NCI-H1092 (cell line): ENCODE measurements at places on chromosomes 4 and X.

- DNase-seq, result peak; percentile 0
Measured at GRCh38 chr4:130808492-130808891, 1712.5 kb downstream of the C4orf33 start.

DNA sequence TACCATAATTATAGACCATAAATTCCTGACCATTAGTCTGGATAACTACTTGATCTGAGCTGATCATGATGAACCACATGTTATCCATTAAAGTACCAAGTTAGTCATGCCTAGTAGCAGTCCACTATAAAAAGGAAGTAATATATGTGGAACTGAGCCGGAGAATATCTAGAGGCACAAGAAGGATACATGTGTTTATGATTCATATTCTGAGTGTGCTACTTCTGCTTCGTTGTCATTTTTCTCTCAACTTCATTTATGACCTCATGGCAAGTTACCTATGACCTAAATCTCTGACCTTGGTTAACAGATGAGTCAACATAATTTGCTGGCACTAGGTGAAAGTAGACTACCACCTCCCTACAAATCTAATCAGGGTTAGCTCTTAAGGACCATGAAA lies 56.5 kb upstream of the ANKRD17 start:
- DNase-seq, result no peak

- no peak for DNase-seq
Measured at GRCh38 chr4:39657465-39657864, 18.8 kb upstream of the SMIM14 start.

- DNase-seq, result no peak
Measured at GRCh38 chrX:131634900-131635299, 91.0 kb downstream of the OR13H1 start.

- DNase-seq, result no peak
Measured at GRCh38 chr4:76546759-76547742, 112.0 kb downstream of the SHROOM3 start.

GRCh38 chrX:107559506-107559905 lies 68.8 kb upstream of the PRPS1 start:
- DNase-seq, result no peak

GRCh38 chr4:168713253-168713652 lies 216.4 kb downstream of the PALLD start:
- peak; percentile 33 for DNase-seq

DNA sequence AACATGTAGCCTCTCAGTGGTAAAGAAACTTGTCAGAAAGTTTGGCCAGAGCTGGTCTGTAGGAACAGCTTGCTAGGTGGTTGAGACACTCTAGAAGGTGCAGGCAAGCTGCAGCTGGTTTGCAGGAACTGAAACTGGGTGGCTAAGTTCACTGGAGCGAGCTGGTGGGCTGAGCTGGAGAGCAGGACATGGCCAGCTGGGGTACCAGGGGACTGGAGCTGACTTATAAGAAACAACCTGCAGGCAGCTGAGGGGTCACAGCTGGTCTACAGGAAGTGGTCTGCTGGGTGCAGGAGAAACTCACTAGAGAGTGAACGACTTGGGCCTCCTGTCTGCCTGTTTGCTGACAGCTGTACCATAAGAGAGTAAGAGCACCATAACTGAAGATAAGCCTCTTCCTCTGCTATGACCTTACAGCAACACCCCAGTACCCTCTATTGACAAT lies 157.1 kb upstream of the LNX1 start:
- DNase-seq, result no peak

- DNase-seq, result peak; percentile 5
Measured at GRCh38 chrX:34918856-34919255, 23.7 kb upstream of the FAM47B start.

DNA sequence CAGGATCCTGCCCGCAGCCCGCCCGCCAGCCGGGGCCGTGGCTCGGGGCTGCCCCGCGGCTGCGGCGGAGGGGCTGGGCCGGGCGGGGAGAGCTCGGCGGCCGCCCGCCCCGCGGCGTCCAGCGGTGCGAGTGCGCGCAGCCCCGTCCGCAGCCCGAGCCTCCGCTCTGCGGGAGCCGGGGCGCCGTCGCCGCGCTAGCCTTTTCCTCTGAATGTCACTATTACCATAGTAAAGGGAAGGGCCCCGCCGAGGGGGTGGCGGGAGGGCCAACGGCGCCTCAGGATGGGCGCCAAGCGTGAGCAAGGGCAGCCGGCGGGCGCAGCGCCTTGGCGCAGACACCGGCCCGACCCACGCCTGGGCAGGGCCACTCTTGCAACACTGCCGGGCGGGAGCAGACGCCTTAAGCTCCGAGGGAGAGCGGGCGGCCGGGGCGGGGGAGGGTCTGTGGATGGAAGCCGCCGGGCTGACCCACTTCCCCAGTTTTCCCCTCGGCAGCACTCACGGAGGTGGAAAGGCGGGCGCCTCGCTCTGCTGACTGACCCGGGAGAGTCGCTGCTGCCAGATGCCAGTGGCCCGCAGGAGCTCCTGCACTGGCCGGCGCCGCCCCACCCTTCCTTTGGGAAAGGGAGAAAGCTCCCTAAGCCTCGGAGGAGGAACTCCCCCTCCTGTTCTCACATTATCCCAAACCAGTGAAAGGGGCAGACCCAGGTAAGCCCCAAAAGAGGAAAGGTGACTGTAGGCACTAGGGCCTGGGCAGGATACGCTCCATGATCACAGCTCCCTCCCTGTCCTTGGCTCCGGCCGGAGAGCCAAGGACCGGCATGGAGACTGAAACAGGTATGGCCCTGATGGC lies 329.4 kb downstream of the HNRNPD start:
- peak; percentile 55 for DNase-seq

GRCh38 chr4:42488554-42488953 lies 91.3 kb downstream of the SHISA3 start:
- DNase-seq, result no peak

- DNase-seq, result peak; percentile 84
Measured at GRCh38 chr4:140427106-140427918, at the start of gene CLGN. TSS of gene CLGN (minus strand) at chr4:140427648. CDS start at chr4:140413078, 14,570 bp downstream.

DNA sequence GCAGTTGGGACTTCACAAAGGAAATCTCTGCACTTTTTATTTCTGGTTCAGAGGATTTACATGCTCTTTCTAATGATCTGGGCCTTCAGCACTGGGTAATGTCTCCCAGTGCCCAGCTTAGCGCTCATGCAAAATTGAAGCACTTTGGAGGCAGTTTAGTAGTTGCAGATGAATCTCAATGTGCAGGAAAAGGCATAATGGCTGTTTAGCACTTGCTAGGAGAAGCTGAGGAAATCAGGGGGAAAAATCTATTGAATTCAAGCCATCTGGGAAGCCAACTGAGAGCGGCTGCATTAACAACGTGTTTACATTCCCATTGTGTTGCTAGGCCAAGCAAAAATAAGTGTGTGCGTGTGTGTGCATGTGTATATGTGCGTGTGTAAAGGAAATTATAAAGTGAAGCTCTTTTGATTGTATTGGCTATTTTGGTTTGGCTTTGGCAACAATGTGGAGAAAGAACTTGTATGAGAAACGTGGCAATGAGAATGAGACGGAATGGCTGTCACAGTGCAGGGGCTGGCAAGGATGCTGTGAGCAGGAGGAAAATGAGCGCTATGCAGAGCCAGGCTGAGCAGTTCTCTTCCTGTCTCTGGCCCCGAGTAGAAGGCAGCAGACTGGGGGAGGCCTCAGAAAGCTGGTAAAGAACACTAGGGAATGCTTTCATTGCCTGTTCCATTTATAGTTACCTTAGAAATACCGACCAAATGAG lies 231.5 kb downstream of the UNC5C start:
- no peak for DNase-seq

GRCh38 chr4:123114915-123115756 lies 192.7 kb upstream of the NUDT6 start:
- no peak for DNase-seq

GRCh38 chr4:7987148-7987989 lies 47.7 kb upstream of the AFAP1 start:
- peak; percentile 56 for DNase-seq

DNA sequence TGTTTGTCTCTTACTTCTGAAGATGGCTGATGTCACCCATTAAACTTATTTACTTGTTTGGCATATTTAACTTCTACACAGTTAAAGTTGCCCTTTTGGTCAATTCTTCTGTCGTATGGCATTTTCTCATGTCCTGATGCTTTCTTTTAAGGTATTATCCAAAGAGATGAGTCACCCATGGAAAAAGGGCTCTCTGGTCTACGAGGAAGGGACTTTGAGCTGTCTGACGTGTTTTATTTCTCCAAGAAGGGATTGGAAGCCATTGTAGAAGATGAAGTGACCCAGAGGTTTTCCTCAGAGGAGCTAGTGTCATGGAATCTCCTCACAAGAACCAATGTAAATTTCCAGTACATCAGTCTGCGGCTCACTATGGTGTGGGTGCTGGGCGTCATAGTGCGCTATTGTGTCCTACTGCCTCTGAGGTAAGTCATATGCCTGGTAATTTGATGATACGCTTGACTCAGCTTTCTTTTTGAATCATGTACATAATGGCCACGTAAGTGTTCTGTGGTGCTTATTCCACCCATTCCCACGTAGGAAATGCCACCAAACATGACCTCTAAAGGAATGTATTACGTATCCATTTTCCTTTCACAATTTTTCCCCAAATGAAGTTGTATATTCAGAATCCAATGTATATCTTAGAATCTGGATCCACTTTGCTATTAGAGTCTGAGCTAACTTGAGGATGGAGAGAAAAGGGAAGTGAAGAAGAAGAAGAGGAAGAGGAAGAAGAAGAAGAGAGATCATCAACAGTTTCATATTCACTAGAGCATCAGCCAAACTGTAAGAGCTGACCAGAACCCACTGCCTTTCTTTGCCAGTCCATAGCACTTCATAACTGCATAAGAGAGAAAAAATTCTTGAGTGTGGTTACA lies 45.7 kb downstream of the GPAT3 start:
- no peak for DNase-seq

GRCh38 chr4:139802931-139803330 lies 137.3 kb downstream of the MGST2 start:
- DNase-seq, result no peak

DNA sequence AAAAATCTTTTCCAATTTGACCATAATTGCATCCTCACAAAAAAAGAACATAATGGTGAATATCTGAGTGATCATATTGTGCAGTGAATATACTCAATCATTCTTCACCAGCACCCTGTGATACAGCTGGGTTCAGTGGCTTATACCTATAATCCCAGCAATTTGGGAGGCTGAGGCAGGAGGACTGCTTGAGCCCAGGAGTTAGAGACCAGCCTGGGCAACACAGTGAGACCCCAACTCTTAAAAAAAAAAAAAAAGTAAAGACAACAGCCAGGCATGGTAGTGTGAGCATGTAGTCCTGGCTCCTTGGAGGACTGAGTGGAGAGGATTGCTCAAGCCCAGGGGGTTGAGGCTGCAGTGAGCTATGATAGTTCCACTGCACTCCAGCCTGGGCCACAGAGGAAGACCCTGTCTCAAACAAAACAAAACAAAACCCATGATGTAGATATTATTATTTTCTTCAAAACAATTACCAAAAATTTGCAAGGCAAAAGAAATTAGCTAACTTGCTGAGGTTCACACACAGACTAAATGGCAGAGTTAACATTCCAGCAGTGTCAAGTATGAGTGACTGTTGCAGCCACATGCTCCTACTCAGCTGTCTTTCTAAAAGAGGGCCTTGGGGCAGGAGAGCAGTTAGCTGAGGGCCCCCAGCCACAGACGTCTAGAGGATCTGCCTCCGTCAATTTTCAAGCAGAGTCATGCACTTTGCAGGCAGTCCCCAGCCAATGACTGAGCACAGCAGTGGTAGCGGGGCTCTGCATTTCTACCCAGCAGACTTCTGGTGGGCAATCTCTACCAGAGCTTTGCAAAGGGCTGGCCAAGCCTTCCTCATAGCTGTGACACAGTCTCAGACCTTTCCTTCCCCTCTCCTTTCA lies 33.4 kb downstream of the ADGRA3 start:
- DNase-seq, result no peak

GRCh38 chrX:38154340-38154739 lies 66.3 kb downstream of the SRPX start:
- no peak for DNase-seq

- DNase-seq, result no peak
Measured at GRCh38 chrX:71629467-71629866, 11.2 kb upstream of the CXCR3 start.

GRCh38 chr4:877502-877901 lies 51.6 kb upstream of the CPLX1 start:
- DNase-seq, result no peak

DNA sequence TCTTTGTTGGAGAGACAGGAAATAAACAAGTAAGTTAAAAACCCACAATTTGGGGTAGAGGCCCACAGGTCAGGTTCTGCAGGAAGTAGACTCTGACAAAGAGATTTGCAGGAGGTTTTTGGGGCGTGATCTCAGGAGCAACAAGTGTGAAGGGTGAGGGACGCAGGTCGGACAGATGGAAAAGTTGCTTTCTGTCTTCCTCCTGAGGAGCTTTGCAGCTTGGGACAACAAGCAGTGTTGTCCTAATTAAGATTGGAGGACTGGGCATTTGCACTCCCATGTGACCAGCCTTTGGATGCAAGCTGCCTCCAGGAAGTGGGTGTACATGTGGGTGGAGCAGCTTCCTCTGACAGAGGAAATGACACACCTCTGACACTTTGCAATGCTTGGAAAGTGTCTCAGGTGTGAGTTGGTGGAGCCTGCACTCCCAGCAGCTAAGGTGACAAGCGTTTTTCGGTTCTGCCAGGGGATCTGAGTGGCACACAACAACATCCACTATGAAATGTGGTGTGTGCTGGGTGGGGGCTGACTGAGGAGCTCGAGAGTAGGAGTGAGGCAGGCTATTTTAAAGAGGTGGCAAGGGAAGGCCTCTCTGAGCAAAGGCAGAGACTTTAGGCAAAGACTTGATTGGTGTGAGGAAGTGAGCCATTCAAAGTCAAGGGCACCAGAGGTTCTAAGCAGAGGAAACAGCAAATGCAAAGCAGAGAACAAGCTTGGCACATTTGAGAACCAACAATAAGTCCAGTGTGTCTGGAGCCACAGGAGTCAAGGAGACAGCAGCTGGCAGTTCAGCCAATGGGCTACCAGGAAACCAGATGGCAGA lies 339.8 kb upstream of the GATB start:
- DNase-seq, result no peak

DNA sequence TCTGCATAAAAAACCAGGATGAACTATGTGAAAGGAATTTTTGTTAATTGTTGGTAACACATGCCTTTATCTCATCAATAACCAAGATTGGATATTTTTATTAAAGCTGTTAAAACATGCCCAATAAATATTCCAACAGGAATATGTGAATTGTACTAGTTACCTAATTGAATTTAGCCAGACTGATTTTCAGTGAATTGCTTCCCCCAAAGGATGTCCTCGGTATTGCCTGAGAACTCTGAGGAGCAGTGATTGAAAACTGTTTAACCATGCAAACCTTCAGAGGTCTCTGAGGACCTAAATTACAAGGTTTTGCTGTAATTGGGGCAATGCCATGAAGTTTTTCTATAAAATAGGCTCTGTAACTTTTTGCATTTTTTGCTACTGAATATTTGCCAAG lies 66.6 kb downstream of the BLTP1 start:
- DNase-seq, result no peak

DNA sequence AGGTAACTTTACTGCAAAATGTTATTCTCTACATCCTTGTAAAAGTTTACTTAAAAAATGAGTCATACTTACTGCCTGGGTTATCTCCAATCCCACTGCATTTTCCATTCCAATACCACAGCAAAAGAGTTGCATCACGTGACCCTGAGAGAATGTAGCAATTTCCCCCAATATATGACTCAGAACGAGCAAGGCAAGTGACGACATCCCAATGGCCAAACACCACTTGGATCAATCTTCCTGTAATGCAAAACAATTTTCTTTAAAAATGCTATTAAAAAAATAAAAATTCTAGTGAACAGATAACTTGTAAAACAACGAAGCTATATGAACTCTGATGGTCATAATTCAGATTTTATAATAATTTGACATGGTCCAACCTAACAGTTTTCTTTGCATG lies 224.3 kb downstream of the DCLK2 start:
- DNase-seq, result no peak

- no peak for DNase-seq
Measured at GRCh38 chrX:94511564-94511963, 837.6 kb downstream of the FAM133A start.

- no peak for DNase-seq
Measured at GRCh38 chr4:121448231-121448630, 67.4 kb upstream of the QRFPR start.
